Panc1 (cell line): ENCODE measurements at places on chromosomes 11 and 22. TPM values are rescaled to one million over a fixed set of nuclear protein-coding genes. Genes with fewer than 3 reads are reported as not detected.
A peak's percentile ranks its signal among the peaks of the same experiment; 100 is the strongest.

- no peaks in the 10 kb centered on the region for H3K36me3 ChIP-seq
- no peaks in the 10 kb centered on the region for H3K4me1 ChIP-seq
- H3K27ac ChIP-seq: no peak overlapping the region
- no peaks in the 10 kb centered on the region for H3K27me3 ChIP-seq
Measured at GRCh38 chr11:32454993-32455392, 19.7 kb upstream of the WT1 start.

- H3K4me1 ChIP-seq: peaks cover 5% of the 10 kb centered on the region
- no peak overlapping the region for H3K4me3 ChIP-seq
- H3K27me3 ChIP-seq: no peaks in the 10 kb centered on the region; the same call in 1 of the 2 replicates
- H3K36me3 ChIP-seq: no peaks in the 10 kb centered on the region
- DNase-seq: no peak
Measured at GRCh38 chr11:75578977-75579376, 16.9 kb downstream of the SERPINH1 start.

GRCh38 chr11:61037441-61038093 is 64.7 kb upstream of the CD5 start:
- H3K4me1 ChIP-seq: no peaks in the 10 kb centered on the region
- no peak for DNase-seq
- H3K36me3 ChIP-seq: no peaks in the 10 kb centered on the region
- H3K27me3 ChIP-seq: no peaks in the 10 kb centered on the region

DNA sequence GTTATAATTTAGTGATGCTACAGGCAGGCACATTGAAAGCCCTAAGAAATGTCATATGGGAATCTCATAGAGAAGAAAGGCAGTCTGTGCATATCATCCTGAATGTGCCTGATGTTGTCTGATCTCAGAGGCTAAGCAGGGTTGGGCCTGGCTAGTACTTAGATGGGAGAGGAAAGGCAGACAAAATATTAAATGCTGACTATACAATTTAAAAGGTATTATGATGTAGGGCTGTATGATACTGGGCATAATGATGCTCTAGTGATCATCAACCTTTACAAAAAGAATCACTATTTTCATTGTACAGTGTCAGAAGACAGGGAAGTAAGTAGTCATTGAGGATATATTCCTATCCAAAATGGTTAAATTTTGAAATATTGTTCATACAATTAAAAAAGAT is 119.8 kb downstream of the UVRAG start:
- H3K4me1 ChIP-seq: no peaks in the 10 kb centered on the region
- no peaks in the 10 kb centered on the region for H3K36me3 ChIP-seq
- H3K27me3 ChIP-seq: no peaks in the 10 kb centered on the region

- H3K4me1 ChIP-seq: peaks cover 23% of the 10 kb centered on the region
- no peaks in the 10 kb centered on the region for H3K27me3 ChIP-seq
- no peak for DNase-seq
- peak overlapping the region; percentile 83 for H3K27ac ChIP-seq
Measured at GRCh38 chr22:38872831-38873248, 824 bp upstream of the CBX6 start.

DNA sequence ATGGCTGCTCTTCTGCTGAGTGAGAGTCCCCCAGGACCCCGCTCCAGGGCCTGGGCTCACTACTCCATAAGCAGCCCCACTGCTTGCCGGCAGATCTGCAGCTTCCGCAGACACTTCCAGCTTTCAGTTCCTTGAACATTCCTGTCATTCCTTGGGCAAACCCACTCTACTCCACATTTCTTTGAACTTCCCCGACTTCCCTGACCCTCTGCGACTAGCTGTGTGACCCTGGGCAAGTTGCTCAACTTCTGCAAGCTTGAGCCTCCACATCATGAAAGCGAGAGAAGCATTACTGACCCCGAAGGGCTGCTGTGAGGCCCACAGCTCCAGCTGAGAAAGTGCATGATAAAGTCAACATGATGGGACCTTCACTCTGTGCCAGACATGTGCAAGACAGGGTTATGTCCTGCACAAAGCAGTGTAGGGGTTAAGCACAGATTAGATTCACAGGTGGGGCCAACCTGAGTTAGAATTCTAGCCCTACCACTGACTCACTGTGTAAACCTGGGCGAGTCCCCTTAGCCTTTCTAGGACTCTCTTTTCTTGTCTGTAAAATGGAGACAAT is 51.8 kb downstream of the THAP12 start:
- no peak for DNase-seq
- no peak overlapping the region for H3K4me3 ChIP-seq
- H3K36me3 ChIP-seq: no peaks in the 10 kb centered on the region
- no peaks in the 10 kb centered on the region for H3K27me3 ChIP-seq
- no peak overlapping the region for H3K27ac ChIP-seq

PGM2L1 gene
- 33.1 TPM for total RNA-seq

CABP7 gene
- 2.1 TPM for total RNA-seq

DNA sequence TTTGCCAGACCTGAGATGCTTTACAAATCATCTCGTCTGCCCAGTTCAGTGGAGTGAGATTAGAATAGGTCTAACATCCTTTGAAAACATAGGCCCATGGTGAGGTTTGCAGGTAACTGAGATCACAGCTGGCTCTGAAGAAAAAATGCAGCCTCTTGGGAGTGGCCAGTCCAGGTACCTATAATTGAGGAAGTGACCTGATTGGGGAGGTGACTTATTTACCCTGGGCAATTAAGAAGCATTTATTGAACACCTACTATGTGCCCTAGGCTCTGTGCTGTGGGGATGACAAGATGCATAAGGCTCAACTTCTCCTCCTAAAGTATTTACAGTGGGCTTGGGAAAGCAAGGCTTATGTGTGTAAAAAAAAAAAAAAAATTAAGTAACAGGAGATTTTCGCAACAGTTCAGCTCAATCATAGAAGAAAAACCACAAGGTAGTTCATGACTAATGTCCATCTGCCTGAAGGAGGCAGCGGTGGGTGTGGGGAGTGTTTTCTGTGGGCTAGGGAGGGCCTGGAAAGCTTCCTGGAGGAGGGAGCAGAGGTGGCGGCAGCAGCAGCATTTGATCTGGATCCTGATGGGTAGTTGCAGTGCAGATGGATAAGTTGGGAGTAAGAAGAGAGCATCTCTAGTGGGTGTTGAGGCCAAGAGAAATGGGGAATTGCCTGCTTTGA is 16.1 kb downstream of the MICAL2 start:
- H3K27me3 ChIP-seq: no peaks in the 10 kb centered on the region
- H3K4me1 ChIP-seq: peaks cover 34% of the 10 kb centered on the region
- no peak overlapping the region for H3K4me3 ChIP-seq
- H3K27ac ChIP-seq: no peak overlapping the region

GRCh38 chr11:73414977-73415651 is 38.9 kb downstream of the RELT start:
- H3K4me1 ChIP-seq: no peaks in the 10 kb centered on the region
- DNase-seq: no peak
- no peaks in the 10 kb centered on the region for H3K27me3 ChIP-seq
- H3K36me3 ChIP-seq: no peaks in the 10 kb centered on the region

KRTAP5-10 gene
- not detected for total RNA-seq

DNA sequence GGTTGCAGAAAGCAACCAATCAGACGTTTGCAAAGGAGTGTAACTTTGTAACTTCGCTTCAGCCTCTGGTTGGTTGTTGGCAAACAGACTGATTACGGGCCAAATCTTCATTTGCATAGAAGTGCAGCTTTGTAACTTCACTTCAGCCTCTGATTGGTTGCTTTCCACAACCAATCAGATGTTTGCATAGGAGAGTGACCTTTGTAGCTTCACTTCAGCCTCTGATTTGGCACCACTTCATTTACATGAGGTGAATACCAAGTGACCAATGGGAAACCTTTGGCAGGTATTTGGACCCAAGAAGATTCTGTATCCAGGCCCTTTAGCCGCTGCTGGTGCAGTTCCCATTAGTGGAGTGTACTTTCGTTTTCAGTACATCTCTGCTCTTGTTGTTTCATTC is 16.0 kb downstream of the USP47 start:
- peaks cover 51% of the 10 kb centered on the region for H3K4me1 ChIP-seq
- H3K4me3 ChIP-seq: peak overlapping the region; percentile 38
- no peak for DNase-seq
- peak overlapping the region; percentile 75 for H3K27ac ChIP-seq
- H3K27me3 ChIP-seq: no peaks in the 10 kb centered on the region

GRCh38 chr11:584287-584686 is 8.0 kb downstream of the PHRF1 start:
- DNase-seq: no peak
- peaks cover 10% of the 10 kb centered on the region; the same call in 1 of the 2 replicates for H3K36me3 ChIP-seq
- H3K4me1 ChIP-seq: peaks cover 10% of the 10 kb centered on the region
- no peaks in the 10 kb centered on the region for H3K27me3 ChIP-seq
- no peak overlapping the region for H3K4me3 ChIP-seq
